ENCODE measurements at places on chromosomes 5 and 9.

DNA sequence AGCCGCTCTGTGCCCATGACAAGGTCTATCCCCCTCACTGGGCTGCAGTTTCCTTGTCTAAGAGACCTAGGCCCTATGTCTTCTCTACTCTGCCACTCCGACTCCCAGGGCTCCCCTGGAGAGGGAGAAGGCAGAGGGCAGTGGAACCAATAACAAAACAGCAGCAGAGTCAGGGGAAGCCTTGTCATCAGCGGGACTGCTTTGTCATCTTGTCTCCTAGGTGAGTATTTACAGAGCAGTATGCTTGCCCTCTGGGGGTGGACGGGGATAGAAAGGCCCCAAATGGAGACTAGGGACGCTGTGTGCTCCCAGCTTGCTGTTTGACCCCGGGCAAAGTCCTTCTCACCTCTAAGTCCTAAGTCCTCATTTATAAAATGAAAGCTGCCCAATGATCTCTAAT lies 318.5 kb downstream of the CDK5RAP2 start:
- DNase-seq: no peak

DNA sequence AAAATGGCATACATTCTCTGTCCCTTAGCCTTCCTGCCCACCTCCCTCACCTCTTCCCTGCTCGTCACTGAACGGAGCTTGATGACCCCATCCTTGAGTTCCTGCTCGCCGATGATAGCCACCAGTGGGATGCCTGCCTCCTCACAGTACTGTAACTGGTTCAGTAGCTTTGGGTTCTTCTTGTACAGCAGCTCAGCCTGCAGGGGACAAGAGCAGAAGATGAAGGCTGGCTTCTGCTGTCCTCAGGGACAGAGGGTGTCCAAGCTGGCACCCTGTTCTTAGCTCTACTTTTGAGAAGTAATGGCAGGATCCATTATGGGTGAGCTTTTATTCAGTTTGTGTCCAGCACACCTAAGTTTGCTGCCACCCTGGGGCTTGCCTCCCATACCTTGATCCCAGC lies 1.3 kb upstream of the DND1 start:
- DNase-seq: no peak

DNA sequence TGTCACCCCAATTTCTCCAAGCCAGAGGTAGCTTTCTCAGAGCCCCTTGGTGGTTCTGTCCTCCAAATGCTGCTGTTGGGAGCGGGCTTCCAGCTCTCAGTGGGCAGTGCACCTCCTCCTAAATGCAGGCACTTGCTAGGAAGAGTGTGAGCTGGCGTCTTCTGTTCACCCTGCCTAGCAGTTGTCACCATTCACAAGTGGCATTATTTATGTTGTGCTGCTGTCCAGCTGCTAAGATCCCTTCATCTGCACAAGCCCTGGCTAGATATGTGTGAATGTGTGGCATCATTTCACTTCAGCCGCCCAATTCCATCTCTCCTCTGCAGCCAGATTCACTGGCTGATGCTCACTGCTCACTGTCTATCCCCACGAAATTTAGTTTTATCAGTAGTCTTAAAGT lies 43.7 kb downstream of the SLC36A1 start:
- DNase-seq: no peak

DNA sequence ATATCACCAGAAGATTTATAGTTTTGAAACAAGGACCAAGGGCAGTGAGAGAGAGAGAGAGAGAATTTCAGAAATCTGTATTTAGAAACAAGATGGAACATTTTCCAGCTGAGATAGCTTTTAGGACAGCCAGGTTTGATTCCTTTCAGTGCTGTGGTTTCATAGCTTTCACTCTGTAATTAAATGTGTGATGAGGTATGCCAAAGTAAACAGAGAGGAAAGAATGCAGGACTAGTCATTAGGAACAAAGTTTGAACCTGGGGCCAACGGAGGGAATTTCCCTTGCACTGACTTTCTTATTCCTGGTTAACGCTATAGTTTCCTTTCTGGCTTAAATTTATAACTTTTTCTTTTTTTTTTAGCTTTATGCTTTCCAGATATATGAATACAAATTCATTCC lies 10.0 kb upstream of the CCL28 start:
- DNase-seq: no peak

DNA sequence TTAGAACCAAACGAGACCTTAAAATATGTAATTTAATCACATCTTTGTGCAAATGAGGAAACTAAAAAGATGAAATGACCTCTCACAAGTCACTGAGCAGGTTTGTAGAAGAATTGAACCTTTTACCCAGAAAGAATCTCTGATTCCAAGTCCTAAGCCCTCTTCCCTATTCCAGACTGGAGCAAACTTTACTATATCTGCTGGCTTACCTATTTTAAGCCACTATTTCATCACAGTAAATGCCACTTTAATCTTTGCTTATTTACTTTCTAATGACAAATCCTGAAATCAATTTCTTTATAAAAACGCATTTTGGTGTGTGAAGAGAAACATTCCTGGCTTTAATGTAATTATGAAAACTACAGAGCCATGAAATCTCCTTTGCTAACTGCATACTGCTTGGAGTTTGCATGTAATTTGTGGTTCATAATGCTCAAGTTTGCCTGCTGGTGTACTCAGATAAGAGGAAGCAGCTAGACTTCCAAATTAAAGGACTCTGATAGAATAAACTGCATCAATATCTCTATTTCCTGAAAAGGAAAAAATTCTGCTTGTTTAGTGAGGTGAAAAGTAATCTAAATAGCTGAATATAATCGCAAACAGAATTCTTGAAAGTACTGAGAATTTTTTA lies 121.2 kb downstream of the RAB3C start:
- DNase-seq: no peak
